Neural crest cell (in vitro differentiated cells): ENCODE measurements at places on chromosomes 2 and 18. TPM values are rescaled to one million over a fixed set of nuclear protein-coding genes. Genes with fewer than 3 reads are reported as not detected.

DNA sequence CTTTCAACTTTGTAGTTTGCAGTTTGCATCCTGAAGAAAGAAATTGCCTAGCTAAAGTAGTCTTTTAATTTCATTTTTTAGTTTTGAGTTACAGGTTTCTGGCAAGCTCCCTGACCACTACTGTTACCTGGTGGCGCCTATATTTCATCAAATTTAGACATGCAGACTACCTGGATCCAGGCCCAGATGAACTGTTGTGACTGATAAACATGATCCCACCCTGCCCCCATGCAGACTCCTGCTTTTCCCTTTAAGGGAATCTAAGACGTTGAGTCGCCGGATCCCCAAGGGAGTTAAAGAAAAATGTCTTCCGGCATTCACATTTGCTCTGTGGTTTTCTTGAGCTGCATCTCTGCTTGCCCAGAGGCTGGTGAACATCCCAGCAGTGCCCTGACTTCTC is 22.2 kb downstream of the METAP1D start:
- no peak for DNase-seq

- DNase-seq, result no peak
Measured at GRCh38 chr2:204184226-204184625, 247.7 kb downstream of the ICOS start.

- DNase-seq, result no peak
Measured at GRCh38 chr2:38109732-38110181, 33.8 kb upstream of the CYP1B1 start.

DNA sequence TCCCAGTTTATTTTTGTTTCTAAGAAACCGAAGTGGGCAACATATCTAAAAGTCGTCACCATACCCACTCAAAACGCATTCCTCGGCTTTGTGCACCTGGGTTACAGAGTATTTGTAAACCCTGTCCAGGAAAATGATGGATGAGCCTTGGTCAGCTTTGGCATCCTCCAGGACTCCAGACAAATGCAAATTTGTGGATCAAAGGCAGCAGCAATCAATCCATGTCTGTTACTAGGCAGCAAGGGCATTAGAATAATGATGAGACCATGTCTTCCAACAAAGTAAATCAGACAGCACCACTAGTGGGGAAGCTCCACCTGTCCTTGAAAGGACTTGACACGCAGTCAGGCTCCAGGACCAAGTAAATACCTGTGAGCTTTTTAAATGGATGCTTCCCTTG is 672.6 kb upstream of the GYPC start:
- no peak for DNase-seq

Gene PLGLB1
- 3.6 and 4.6 TPM in 2 replicates for total RNA-seq

DNA sequence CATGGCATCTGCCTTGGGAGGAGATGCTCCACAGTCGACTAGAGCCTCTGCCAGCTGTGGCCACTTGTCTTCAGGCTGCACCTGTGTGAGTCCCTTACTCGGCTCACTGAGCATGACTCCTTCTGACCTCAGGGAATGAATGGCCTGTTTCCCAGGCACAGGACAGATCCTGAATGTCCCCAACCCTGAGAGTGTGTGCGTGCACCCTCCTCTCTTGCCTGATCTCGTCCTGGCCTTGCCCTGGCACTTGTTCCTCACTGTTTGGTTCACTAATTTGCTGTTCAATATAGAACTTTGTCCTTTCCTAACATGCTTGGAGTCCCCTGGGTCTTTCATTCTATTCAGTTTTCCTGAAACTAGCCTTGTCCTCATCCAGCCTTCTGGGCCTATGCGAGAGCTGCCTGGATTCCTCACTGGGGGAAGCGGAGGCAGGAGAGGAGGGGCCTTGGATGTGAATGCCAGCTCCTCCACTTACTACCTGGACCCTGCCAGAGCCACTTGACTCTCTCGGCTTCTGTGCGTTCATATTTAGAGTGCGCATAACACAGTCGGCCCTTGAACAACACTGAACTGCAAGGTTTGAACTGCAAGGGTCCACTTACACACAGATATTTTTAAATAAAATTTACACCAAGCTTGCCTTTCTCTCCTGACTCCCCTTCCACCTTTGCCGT is 184.8 kb downstream of the ACKR3 start:
- no peak for DNase-seq

Gene RUFY4
- total RNA-seq, result not detected in 2 replicates
